Non-pigmented ciliary epithelial cell (primary cell): ENCODE measurements at places on chromosomes 16 and 17.
A peak's percentile ranks its signal among the peaks of the same experiment; 100 is the strongest.

GRCh38 chr16:87834668-87835473, 34.4 kb downstream of the SLC7A5 start:
- DNase-seq, result peak; percentile 37

- no peak for DNase-seq
Measured at GRCh38 chr17:4574448-4575045, 9.8 kb upstream of the SMTNL2 start.

- no peak for DNase-seq
Measured at GRCh38 chr17:77733576-77734296, 224.8 kb upstream of the TNRC6C start.

GRCh38 chr16:19135896-19136438, 22.2 kb downstream of the ITPRIPL2 start:
- DNase-seq, result no peak

GRCh38 chr16:89575247-89576152, at the start of gene CPNE7:
Gene CPNE7, plus strand, starts transcription at chr16:89575758. Its CDS starts 140 bp downstream, at chr16:89575898.
- no peak for DNase-seq

- no peak for DNase-seq
Measured at GRCh38 chr17:40021451-40021971, 6.3 kb downstream of the CSF3 start.

GRCh38 chr16:63890081-63890480, 1231.8 kb downstream of the CDH11 start:
- DNase-seq, result peak; percentile 1

DNA sequence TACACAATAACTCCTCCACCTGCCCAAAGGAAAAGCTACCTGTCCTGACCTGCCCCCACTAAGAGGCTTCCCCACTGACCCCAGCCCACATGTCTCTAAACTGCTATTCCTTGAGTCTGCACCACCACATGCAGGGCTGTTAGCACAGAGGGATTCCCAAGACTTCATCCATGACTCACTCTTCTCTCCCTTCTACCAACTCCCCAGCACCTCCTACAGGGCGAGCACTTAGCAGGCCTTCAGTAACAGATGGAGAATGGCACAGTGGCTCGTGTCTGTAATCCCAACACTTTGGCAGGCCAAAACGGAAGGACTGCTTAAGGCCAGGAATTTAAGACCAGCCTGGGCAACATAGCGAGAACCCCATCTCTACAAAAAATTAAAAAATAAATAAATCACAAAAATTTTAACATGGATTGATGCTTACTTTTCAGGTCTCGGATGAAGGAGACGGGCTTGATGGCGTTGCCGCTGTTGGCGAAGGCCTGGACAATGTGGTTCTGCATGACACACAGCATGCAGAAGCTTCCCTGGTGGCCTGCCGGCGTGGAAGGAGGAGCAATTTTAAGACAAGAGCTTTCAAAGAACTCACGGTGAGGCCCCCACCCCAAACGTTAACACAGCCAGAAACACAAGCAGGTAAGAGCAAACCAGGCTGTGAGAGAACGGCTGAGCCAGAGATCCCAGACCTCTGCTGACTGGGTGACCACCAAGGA, 12.0 kb downstream of the USP36 start:
- no peak for DNase-seq

GRCh38 chr16:11256661-11257130, 692 bp upstream of the SOCS1 start:
- DNase-seq, result no peak

DNA sequence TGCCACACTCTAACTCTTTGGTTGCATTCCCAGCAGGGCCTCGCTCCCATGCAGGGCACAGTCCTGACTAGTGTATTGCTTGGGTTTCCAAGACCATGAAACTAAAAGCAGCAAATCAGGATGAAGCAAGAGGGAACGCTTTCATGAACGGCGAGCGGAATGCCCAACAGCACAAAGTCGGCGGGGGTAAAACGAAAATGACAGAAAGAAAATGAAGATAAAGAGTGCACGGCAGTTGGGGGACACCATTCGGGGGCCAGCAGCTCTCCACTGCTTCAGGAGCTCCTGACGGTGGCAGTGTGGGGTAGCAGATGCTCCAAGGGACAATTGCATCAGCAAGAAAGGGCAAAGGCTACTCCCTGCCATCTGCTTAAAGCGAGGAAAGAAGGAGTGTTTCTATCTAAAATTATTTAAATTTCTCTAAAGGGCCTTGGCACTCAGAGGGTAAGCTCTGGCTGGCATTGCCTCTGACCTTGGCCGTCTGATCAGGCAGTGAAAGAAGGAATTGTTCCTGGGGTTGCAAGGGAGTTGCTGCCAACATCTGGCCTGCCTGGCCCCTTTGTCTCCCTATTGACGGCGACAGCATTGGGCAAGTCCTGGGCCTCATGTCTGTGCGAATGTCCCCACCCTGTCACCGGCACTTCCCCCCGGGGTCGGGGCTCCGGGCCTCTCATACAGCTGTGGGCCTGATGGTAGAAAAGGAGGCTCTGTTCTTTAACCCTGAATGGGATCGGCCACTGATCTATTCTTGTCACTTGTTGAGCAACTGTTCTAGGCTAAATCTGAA, 138.2 kb downstream of the CMIP start:
- no peak for DNase-seq

DNA sequence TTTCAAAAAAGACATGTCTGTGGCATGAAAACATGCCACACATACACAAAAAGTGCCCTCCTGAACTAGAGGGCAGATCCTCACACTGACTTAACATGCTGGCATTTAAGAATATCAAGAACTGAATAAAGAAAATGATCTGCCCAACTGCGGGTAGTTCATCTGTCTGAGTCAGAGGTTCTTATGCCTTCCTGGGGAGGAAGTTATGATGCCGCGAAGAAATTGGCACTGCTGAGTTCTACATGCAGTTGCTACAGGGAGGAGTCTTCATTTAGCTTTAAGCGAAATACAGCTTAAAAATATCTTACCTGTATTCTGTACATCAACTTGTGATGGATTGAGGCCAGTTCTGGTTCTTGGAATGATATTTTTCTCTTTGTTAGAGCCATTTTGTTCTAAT, 6.3 kb downstream of the ALDH3A2 start:
- DNase-seq, result no peak

DNA sequence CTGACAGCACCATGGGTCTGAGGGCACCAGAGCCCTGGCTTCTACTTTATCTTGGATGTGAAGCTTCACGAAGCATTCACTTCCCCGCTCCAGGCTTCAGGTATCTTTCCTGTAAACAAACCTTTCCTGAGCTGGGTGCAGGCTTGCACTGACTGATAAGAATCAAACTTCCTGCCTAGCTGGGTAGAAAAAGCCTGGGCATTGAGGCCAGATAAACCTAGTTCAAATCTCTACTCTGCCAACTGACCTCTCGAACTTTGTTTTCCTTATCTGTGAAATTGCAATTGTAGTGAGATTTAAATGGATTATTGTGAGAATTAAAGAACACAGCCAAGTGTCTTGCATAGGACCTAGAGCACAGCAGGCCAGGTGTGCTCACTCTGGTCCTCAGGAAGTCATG, 2.9 kb upstream of the TMEM208 start:
- no peak for DNase-seq

DNA sequence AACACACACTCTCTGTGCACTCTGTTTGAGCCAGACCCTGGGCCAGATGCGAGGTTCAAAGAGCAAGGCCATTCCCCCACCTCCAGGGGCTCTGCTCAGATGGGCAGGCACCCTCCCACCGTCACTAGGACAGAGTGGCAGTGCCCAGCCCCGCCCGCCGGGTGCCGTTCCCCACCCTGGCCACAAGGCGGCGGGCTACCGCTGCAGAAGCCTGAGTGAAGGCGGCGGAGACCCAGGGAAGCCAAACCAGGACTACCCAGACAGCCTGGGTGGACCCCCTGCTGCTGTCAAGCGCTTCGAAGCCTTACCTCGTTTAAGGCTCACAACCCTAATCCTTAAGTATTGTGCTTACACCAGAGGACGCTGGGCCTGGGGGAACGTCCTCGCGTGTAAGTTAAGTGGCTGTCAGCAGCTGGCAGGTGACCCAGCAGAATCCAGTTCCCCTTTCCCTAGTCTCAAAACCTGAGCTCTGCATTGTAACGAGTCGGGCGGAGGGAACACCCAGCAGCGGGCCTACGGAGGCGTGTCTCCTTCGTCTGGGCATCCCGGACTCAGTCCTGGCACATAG, 4.5 kb downstream of the ARHGAP27 start:
- DNase-seq, result no peak

- DNase-seq, result no peak
Measured at GRCh38 chr17:36152639-36153120, 23.8 kb downstream of the TBC1D3B start.

GRCh38 chr17:41141361-41141760, 1.0 kb upstream of the KRTAP4-6 start:
- DNase-seq, result no peak

DNA sequence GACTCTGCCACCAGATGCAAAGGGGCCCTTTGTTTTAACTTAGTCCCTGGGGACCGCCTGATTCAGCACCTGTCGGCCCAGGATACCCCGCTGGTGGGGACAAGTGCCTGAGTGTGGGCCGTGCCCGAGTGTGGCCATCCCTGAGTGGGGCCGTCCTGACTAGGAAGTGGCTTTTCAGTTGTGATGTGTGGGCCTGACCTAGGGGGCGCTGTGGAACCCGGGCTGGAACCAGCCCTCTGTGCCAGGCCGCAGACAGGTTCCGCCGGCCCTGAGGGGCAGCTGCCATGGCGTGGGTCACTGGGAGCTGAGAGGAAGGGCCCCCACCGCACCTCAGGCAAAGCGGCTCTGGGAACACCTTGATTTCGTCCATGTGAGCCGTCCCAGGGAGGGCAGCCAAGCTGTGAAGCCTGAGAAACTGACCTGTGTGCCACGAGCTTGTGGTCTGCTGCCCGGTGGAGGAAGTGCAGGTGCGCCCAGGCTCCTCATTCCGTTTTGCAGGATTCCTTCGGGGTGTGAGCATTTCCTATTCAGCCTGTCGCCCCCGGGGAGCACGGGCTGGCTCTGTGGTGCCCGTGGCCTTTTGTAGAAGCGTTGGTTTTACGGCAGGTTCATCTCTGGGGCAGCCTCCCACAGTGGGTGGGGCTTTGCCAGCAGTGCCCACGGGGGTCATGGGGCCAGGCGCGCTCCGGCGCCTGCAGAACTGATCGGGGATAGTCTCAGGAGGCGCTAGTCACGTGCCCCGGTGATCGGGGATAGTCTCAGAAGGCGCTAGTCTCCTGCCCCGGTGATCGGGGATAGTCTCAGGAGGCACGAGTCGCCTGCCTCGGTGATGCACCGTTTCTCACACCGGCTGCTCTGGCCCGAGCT, 5.3 kb downstream of the RPL13 start:
- no peak for DNase-seq

DNA sequence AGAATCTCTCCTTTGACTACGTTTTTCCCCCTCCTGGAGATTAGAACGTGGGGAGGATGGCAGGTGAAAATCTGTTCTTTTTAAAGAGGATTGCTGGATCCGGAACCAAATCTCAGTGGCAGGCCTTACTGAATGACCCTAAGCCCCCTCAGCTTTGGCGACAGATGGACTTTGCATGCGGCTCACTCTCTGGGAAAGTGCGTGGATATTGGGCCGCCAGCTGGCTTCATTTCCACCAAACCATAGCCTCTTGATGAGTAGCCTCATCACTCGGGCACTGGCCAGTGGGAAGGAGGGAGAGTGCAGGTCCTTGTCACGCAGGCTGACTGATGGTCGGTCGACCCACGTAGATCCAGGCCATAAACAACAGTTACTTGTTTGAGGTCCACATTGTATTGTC, 31.3 kb upstream of the CCDC182 start:
- no peak for DNase-seq

DNA sequence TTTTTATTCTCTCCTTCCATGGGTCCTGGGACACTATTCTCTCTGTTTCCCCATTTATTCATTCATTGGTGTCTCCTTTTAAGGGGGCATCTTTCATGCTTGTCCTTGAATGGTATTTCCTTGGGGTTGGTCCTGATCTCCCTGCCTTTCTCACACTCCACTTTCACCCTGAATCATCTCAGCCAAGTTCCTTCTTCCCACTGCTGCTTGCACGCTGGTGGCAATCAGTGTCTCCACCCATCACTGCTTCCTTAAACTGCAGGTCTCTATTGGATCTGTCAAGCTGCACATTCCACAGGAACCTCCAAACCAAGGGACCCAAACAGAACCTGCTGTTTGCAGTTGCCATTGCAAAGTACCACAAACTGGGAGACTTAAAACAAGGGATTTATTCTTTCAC, 89.3 kb upstream of the SDK2 start:
- no peak for DNase-seq

GRCh38 chr17:71349908-71350600, 770.8 kb upstream of the SOX9 start:
- DNase-seq, result no peak

GRCh38 chr16:83705856-83706255, 101.9 kb upstream of the HSBP1 start:
- peak; percentile 60 for DNase-seq

- no peak for DNase-seq
Measured at GRCh38 chr17:36885153-36885735, 52.0 kb upstream of the LHX1 start.

- DNase-seq, result peak; percentile 19
Measured at GRCh38 chr17:58575511-58575910, 61.1 kb upstream of the MTMR4 start.

DNA sequence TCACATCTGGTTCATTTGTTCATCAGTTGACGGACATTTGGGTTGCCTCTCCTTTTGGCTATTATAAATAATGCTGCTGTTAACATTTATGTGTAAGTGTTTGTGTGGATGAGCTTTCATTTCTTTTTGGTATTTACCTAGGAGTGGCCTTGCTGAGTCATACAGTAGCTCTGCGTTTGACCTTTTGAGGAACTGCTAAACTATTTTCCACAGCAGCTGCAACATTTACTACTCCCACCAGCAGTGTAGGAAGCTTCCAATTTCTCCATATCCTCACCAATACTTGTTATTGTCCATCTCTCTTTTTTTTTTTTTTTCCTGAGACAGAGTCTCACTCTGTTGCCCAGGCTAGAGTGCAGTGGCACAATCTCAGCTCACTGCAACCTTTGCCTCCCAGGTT, 20.7 kb upstream of the PLCG2 start:
- DNase-seq, result no peak
